NCI-H187 treated with DMSO at 0.1 percent for 48 hours (cell line): ENCODE measurements at places on chromosomes 3 and 15.

DNA sequence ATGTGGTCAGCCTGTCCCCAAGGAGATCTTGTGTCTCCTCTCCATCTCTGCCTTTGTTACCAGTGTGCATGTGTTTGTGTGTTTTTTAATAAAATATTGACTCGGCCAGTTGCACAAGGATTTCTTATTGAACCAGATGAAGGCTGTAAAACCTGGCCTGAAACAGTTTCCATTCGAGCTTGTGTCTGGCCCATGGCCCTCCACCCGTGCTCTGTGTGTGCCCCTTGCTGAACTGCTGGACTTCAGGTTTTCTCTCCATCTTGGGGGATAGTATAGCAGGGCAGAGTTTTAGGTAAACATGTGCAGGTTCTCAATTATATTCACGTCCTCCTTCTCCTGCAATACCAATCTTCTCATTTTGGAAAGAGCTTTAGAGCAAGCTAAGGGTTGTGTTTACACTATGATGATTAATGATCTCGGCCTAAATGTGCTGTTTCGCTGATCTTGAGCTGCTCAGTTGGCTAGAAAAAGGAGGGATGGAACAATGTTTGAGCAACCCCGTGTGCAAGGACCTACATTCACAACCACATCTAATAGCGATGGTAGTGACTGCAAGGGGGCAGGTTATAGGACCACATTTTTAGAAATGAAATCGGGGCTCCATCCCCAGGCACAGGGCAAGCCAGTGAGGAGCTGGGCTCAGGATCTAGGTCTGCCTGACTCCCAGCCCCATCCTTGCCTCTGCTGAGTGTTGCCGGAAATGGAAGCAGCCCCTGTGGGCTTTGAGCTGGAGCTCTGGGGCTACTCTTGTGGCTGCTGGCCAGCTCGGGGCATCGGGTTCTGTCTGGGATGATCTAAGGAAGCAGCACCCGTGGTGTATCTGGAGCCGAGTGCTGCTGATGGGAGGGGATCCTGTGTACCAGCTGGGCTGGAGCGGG is 47.7 kb downstream of the CMTM6 start:
- no peak for DNase-seq

- no peak for DNase-seq
Measured at GRCh38 chr3:11698326-11699082, 54.8 kb upstream of the VGLL4 start.

- DNase-seq = no peak
Measured at GRCh38 chr15:90230071-90230494, 3.7 kb downstream of the CIB1 start.

GRCh38 chr3:99505646-99506269 is 132.6 kb upstream of the COL8A1 start:
- no peak for DNase-seq

- DNase-seq = peak; percentile 8
Measured at GRCh38 chr15:60392986-60393790, 4.6 kb downstream of the ANXA2 start.

DNA sequence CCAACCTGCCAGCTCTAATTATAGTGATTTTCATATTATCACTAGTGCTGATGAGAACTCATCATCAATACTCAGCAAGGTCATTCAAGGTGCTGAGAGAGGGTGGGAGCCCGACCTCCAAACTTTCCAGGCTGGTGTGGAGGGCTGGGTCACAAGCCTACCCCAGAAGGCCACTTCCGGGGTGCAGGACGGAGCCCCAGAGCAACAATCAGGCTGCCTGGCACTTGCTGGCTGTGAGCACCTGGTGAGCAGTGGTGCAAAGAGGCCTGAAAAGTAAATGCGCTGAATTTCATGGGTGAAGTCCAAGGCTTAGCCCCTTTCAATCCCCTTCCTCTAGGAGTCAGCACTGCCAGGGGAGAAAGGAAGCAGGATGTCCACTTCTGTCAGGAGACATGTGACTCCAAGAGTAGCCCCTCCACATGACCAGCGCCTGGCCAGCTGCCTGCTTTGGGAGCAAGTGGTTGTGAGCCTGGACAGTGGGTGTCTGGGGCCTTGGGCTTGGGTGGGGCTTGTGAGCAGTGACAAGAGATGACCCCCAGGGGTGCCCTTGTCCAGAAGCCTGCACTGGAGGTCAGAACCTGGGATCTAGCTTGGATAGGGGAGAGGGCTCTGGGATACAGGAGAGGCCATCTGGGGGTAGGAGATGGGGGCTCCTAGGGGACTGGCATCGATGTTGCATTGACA is 165.0 kb upstream of the TLE3 start:
- DNase-seq = no peak

DNA sequence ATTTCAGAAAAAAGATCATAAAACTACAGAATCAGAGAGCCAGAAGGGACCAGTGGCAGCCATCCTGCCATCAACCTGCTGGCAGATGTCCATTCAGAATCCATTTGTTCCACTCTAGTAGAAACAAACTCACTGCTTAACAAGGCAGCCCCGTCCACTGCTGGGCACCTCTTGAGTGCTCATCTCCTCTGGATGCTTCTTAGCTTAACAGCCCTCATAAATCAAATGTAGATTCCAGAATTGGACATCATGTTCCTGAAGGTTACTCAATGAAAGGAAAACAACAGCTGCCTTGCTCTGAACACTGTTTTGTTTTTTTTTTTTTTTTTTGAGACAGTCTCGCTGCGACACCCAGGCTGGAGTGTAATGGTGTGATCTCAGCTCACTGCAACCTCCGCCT is 37.3 kb downstream of the ABCC5 start:
- DNase-seq = peak; percentile 92

- DNase-seq = no peak
Measured at GRCh38 chr3:97938444-97938843, 33.8 kb downstream of the RIOX2 start.

DNA sequence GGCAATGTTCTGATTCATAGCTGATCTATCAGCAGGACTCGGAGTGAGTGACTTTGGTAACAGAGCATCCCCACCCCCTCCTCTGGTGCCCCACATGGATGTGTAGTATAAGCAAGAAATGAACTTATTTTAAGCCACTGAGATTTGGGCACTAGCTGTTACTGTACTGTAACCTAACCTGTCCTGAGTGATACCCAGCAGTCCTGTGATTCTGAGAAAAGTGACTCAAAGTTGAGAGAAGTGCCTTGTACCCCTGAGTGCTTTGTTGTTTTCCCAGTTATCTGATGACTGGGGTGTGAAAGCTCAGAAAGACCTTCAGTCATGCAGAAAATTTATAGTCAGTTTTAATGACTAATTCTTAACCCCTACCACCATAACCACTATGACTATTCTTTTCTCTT is 439.9 kb upstream of the RBMS3 start:
- no peak for DNase-seq

- no peak for DNase-seq
Measured at GRCh38 chr3:122676759-122677158, 3.9 kb upstream of the PARP14 start.

DNA sequence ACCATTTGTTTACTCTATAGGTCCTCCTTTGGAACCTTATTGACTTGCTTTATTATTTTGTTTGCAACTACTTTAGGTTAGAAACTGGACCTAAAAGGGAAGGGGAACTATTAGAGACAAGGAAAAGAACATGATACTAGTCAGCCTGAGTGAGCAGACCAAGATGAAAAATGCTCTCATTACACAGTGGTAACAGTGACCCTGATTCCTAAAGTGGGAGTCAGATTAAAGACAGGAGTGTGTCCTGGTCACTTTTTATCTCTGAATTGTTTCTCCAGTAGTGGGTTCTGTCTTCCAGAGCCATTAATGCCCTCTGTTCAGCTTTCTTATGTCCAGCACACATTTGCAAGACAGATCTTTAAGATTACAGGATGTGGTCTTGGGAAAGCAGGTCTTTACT is 124.1 kb downstream of the TMEM108 start:
- DNase-seq = no peak

DNA sequence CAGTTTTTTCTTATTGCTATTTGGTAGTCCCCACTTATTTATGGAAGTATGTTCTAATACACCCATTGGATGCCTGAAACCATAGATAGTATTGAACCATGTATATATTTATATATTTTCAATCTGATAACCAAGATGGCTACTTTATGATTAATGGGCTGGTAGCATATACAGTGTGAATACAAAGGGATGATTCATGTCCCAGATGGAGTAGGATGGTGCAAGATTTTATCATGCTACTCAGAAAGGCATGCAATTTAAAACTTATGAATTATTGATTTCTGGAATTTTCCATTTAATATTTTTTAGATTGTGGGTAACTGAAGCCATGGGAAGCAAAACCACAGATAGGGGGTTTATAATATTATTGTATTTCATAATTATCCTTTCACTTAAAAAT is 35.2 kb downstream of the AP4E1 start:
- no peak for DNase-seq

- DNase-seq = no peak
Measured at GRCh38 chr3:136698361-136698760, 53.8 kb downstream of the STAG1 start.

GRCh38 chr3:130960139-130960795 is 66.4 kb downstream of the ASTE1 start:
- no peak for DNase-seq

DNA sequence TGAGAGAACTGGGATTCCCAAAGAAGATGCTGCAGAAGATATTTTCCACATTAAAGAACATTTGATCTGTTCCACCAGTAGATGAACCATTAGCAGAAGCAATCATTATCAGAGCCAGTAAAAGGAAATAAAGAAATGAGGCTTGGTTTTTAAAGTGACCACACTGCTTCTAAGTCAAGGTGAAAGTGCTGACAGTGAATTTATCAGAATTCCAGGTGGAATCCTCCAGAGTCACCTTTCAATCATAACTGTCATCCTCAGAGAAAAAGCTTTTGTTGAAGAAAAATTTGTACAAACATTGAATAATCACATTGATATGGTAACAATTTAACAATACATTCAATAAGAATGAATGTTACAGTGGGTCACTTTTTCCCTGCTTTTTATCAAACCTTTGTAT is 99.8 kb downstream of the GREM1 start:
- DNase-seq = no peak

GRCh38 chr15:59657635-59658125 is 365 bp upstream of the GTF2A2 start:
- no peak for DNase-seq

DNA sequence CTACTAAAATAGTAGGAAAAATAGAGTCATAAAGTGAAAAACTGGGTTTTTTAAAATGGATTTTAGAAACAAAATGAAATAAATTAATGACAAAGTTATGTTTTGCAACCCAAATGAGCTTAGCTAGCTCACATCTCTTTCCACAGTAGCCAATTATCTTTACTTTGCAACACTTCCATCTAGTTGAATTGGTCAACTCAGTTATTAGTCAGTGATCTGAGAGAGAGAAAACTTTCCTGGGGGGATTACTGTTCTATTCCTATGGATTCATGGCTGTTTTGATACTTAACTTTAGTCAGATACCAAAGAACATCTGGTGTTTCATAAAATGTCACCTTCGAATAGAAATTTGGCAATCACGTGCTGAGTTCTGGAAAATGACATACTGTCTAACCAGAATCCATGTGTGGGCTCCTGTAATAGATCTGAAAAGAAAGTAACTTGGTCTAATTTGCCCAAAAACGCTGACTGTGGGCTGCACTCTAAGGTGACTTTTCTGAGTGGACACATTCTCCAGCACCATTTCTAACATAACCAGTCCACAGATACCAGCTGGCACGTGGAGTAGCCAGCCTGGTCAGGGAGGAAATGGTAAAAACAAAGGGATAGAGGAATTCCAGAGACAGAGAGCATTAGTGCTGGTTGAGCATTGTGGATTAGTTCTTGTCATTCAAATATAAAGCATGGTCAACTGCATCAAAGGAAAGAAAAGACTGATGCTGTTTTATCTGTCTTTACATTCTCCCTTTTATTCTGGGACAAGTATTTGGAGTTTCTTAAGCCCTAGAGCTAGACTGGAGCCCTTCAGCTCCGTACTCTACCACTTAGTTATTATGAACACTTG is 45.2 kb upstream of the CCDC80 start:
- DNase-seq = no peak

- DNase-seq = no peak
Measured at GRCh38 chr3:147816752-147817151, 407.6 kb downstream of the ZIC1 start.

- DNase-seq = no peak
Measured at GRCh38 chr15:33807665-33808064, 160.6 kb upstream of the CHRM5 start.

- no peak for DNase-seq
Measured at GRCh38 chr3:152471814-152472671, 203.3 kb downstream of the MBNL1 start.

DNA sequence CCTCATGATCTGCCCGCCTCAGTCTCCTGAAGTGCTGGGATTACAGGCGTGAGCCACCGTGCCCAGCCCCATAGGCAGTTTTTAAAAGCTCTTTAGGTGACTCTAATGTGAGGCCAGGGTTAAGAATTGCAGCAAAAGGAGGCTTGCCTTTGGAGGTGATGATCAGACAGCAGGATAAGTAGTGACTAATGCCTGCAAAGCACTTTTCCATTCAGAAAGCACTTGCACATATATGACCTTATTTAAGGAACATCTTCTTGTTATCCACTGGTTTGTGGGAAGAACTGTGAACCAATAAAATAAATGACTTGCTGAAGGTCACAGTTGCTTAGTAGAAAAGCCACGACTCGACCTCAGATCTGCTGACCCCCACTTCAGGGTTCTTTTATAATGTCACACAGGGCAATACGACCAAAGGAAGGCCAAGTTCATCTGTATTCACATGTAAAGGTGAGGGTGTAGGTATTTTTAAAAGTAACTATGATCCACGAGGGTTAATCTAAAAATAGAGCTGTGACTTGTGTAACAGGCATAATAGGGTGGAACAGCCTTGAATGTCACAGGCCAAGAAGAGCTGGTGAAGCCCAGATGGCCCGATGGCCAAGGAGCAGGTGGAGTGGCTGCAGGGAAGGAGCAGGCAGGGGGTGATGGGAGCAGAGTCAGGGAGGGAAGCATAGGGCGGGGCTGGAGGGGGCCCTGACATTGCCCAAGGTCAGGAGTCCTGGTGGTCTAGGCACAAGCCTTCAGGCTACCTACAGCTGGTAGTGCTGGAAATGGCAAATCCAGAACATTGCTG is 24.4 kb downstream of the LARP6 start:
- no peak for DNase-seq

- DNase-seq = no peak
Measured at GRCh38 chr3:33577588-33577987, 137.4 kb upstream of the UBP1 start.

DNA sequence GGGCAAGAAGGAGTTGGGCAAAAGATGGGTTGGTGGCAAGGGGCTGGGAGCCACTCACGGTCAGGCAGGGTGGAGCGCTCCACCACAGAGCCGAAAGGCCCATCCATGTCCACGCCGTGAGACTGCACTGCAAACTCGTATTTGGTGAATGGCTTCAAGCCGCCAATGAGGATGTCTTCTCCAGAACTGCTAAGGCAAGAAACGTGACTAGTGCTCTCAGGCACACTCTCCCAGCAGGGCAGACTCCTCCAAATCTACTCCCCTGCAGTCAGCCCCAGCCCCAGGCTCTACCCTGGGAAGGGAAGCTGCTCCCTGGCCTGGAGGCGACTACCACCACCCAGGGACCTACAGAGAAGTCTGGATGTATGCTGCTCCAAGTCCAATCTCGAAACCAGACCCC is 11.4 kb upstream of the IGDCC3 start:
- DNase-seq = no peak

- DNase-seq = no peak
Measured at GRCh38 chr15:52529341-52529924, 753 bp upstream of the MYO5A start.
